ENCODE measurements at places on chromosomes 16 and 17. TPM values are rescaled to one million over a fixed set of nuclear protein-coding genes. Genes with fewer than 3 reads are reported as not detected.
A peak's percentile ranks its signal among the peaks of the same experiment; 100 is the strongest.

GRCh38 chr17:5644065-5644464 lies 59.8 kb upstream of the NLRP1 start:
- no peaks in the 10 kb centered on the region for H3K36me3 ChIP-seq
- no peaks in the 10 kb centered on the region for H3K4me1 ChIP-seq
- DNase-seq: no peak
- H3K27me3 ChIP-seq: peaks cover 11% of the 10 kb centered on the region

GRCh38 chr17:10041287-10041612 lies 136.2 kb upstream of the RCVRN start:
- no peak for DNase-seq
- H3K4me3 ChIP-seq: no peak overlapping the region
- H3K36me3 ChIP-seq: no peaks in the 10 kb centered on the region
- H3K27ac ChIP-seq: no peak overlapping the region
- H3K4me1 ChIP-seq: no peaks in the 10 kb centered on the region

- H3K36me3 ChIP-seq: no peaks in the 10 kb centered on the region
- DNase-seq: no peak
- H3K4me1 ChIP-seq: peaks cover 10% of the 10 kb centered on the region
- H3K27ac ChIP-seq: no peak overlapping the region
Observed at GRCh38 chr17:74968361-74968780, 4.2 kb downstream of the HID1 start.

DNA sequence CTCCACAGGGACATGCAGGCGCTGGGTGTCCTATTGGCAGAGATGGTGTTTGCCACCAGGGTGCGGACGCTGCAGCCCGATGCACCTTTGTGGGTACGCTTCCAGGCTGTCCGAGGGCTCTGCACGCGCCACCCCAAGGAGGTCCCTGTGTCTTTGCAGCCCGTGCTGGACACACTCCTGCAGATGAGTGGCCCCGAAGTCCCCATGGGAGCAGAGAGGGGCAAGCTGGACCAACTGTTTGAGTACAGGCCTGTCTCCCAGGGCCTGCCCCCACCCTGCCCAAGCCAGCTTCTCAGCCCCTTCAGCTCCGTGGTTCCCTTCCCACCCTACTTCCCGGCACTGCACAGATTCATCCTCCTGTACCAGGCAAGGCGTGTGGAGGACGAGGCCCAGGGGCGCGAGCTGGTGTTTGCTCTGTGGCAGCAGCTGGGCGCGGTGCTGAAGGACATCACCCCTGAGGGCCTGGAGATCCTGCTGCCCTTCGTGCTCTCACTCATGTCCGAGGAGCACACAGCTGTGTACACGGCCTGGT lies 2.8 kb downstream of the WDR81 start:
- H3K27ac ChIP-seq: no peak overlapping the region
- H3K36me3 ChIP-seq: peaks cover 5% of the 10 kb centered on the region
- no peak overlapping the region for H3K4me3 ChIP-seq
- H3K4me1 ChIP-seq: peaks cover 28% of the 10 kb centered on the region

- H3K36me3 ChIP-seq: peaks cover 1% of the 10 kb centered on the region
- no peak overlapping the region for H3K27ac ChIP-seq
- H3K4me3 ChIP-seq: peak overlapping the region; percentile 51
- DNase-seq: no peak
- H3K4me1 ChIP-seq: peaks cover 62% of the 10 kb centered on the region
Observed at GRCh38 chr16:2029350-2029749, 2.6 kb downstream of the NHERF2 start.

Gene COX6A2
- total RNA-seq: not detected

GRCh38 chr17:41196068-41196467 lies 6.4 kb downstream of the KRTAP9-1 start:
- peaks cover 7% of the 10 kb centered on the region for H3K4me1 ChIP-seq
- H3K4me3 ChIP-seq: no peak overlapping the region

Gene PDE6G
- total RNA-seq: 0.83 TPM

DNA sequence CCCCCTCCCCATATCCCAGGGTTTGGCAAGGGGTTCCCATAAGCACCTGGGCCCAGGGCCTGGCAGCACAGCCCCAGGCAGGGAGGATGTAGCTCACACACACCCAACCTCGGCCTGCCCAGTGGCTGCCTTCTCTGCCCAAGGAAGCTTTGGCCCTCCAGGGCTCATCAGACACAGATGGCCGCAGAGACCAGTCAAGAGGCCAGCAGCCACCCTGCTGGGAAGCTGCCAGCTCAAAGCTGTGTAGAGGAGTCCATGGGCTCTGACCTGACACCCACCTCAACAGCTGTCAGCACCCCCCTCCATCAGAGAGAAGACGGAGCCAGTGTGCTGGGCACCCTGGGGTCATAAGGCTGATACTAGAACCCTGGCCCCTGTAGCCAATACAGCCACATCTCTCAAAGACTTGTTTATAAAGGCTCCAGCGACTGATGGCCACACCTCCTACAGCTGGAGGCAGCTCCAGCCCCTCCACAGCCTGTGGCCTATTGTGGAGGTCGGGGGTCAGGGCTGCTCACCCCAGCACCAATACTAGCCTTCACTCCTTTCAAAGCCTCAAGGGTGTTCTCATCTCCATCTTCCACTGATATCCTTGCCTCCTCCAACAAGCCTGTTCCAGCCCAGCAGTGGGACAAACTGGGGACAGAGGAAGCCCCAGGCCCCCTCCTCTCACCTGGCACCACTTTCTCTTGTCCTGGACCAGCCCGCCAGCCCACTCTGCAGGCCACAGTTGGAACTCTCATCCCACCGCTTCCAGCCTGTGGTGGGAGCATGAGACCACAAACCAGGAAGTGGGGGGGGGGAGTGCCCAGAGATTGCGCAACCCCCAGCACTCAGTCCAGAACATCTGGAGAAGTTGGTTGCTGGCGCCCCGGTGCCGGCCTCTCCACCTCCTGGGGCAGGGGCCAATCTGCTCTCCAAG lies 2.2 kb upstream of the MPG start:
- peak overlapping the region; percentile 95 for H3K27ac ChIP-seq
- H3K4me3 ChIP-seq: peak overlapping the region; percentile 68
- peaks cover 65% of the 10 kb centered on the region for H3K4me1 ChIP-seq
- DNase-seq: no peak
- peaks cover 1% of the 10 kb centered on the region for H3K36me3 ChIP-seq

- no peak for DNase-seq
- H3K27ac ChIP-seq: no peak overlapping the region
- H3K36me3 ChIP-seq: peaks cover 4% of the 10 kb centered on the region
- H3K4me1 ChIP-seq: peaks cover 8% of the 10 kb centered on the region
Observed at GRCh38 chr16:88539652-88540345, 30.4 kb upstream of the ZC3H18 start.

DNA sequence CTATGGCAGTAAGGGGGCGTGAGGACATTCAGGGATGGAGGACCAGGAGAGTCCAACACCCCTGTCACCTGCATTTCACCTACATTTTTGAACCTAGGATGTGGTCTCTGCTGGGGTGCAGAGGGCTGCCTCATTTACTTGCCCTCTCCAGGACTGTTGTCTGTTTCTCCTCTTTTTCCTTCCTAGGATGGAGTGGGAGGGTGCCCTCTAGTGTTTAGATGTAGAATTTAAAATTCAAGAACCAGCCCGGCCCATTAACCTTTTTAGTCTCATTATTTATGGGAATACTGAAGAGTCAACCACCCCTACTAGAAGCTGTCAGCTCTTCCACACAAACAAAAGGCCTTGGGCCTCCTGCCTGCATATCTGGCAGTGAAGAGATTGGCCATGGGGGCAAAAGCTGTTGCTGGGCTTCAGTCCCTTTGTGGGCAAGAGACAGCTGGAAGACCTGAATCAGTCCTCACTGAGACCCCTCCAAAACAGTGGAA lies 2.5 kb upstream of the STARD3 start:
- peaks cover 24% of the 10 kb centered on the region for H3K4me1 ChIP-seq
- no peaks in the 10 kb centered on the region for H3K36me3 ChIP-seq
- peaks cover 17% of the 10 kb centered on the region for H3K27me3 ChIP-seq
- DNase-seq: no peak

DNA sequence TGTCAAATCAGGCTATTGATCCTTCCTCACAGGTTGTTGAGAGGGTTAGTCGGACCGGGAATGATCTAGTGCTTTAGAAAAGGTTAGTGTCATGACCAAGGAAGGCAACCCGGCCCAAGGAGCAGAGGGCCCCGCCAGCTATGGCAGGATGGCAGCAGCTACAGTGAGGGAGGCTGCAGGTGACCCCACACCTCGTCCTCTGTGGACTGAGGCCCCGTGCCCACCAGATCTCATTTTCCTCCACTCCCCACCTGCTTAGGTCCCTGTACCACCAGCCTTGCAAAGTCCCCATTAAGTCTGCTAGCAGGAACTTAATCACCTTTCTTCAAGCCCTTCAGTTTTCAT lies 107.5 kb downstream of the CCDC182 start:
- peaks cover 26% of the 10 kb centered on the region for H3K36me3 ChIP-seq
- no peak overlapping the region for H3K4me3 ChIP-seq
- no peaks in the 10 kb centered on the region for H3K4me1 ChIP-seq

GRCh38 chr17:27848931-27849330 lies 44.2 kb downstream of the LYRM9 start:
- DNase-seq: no peak
- no peak overlapping the region for H3K4me3 ChIP-seq
- H3K27ac ChIP-seq: no peak overlapping the region
- no peaks in the 10 kb centered on the region for H3K36me3 ChIP-seq

Gene GNAO1
- total RNA-seq: 0.56 TPM

GRCh38 chr17:64386412-64387144 lies 4.1 kb downstream of the PECAM1 start:
- peaks cover 41% of the 10 kb centered on the region for H3K4me1 ChIP-seq
- no peak overlapping the region for H3K4me3 ChIP-seq
- H3K36me3 ChIP-seq: no peaks in the 10 kb centered on the region
- DNase-seq: no peak

Gene OR4D1
- 0.11 TPM for total RNA-seq

Gene HS3ST4
- not detected for total RNA-seq

DNA sequence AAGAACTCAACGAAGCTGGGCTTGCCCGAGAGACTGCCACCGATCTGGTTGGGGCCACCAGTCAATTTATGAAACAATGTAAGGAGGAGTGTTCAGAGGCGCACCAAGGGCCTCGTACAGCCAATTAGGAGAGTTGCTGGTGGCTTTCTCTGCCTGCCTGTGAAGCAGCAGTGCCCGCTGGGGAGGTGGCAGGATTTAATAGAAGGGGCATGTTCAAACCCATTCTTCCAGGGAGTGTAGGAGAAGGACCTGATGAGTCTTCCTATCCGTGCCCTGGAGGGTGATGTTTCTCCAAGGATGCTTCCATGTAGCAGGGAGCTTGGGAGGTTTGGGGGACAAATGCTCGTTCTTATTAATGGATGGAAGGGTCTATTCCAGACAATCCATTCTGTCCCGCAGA lies 178.4 kb downstream of the CCDC182 start:
- H3K27me3 ChIP-seq: no peaks in the 10 kb centered on the region
- no peaks in the 10 kb centered on the region for H3K4me1 ChIP-seq
- no peak overlapping the region for H3K4me3 ChIP-seq
- no peak for DNase-seq
- peaks cover 5% of the 10 kb centered on the region for H3K36me3 ChIP-seq

Gene RPS15A
- 1,200 TPM for total RNA-seq

Gene CDH16
- total RNA-seq: not detected

DNA sequence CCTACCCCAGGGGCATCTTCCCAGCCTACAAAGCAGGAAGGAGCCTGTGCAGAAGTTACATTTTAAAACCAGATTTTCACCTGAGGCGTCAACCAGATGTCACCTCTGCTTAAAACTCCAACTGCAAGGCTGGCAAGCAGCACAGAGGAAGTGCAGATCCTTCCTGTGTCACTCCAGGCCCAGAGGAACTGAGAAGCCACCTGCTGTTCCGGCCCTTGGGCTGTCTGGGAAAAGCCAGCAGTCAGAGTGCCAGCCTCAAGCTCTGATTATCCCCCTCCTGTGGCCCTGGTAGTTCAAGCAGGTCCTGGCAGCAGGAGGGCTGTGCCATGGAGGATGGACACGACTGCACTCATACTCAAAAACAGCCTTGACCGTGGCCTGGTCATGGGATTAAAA lies 10.2 kb downstream of the POLR2C start:
- DNase-seq: no peak
- no peaks in the 10 kb centered on the region for H3K27me3 ChIP-seq
- H3K4me3 ChIP-seq: no peak overlapping the region
- peaks cover 26% of the 10 kb centered on the region for H3K36me3 ChIP-seq
- peaks cover 12% of the 10 kb centered on the region for H3K4me1 ChIP-seq

Gene MTSS2
- 169 TPM for total RNA-seq

Gene DRG2
- total RNA-seq: 40.8 TPM

DNA sequence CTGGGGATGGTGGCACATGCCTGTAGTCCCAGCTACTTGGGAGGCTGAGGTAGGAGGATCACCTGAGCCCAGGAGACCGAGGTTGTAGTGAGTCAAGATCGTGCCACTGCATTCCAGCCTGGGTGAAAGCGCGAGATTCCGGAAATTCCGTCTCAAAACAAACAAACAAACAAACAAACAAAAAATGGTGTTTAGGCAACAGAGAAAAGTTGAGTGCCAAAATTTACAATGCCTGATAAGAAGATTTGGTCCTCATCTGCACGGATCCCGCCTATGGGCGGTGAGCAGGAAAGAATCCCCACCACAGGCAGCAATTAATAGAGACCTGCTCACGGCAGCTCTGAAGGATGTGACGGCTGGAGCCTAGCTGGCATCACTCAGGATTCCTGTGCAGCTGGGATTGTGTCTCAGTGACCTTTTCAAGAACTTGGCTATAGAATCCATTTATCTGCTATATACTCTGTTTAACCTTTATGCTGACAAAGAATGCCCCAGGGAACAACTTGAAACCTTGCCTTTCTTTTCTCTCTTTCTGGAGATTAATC lies 14.0 kb upstream of the TEX2 start:
- peaks cover 14% of the 10 kb centered on the region for H3K4me1 ChIP-seq
- no peaks in the 10 kb centered on the region for H3K27me3 ChIP-seq
- no peak overlapping the region for H3K4me3 ChIP-seq
- no peak for DNase-seq

- H3K4me1 ChIP-seq: peaks cover 13% of the 10 kb centered on the region
- H3K27ac ChIP-seq: peak overlapping the region; percentile 77
- H3K27me3 ChIP-seq: peaks cover 19% of the 10 kb centered on the region
Observed at GRCh38 chr17:68290268-68290954, 516 bp downstream of the SLC16A6 start.

DNA sequence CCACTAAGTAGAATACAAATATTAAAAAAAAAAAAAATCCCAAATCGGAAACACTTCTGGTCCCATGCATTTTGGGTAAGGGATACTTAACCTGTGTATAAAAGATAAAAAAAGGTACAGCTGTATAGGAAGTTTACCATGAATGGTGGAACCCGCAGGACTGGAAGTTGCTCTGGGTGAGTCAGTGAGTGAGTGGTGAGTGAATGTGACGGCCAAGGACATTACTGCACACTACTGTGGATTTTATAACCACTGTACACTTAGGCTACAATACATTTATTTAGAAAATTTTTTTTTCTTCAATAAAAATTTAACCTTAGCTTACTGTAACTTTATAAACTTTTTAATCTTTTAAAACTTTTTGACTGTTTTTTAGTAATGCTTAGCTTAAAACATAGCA lies 71.3 kb upstream of the BCAR1 start:
- H3K27me3 ChIP-seq: no peaks in the 10 kb centered on the region
- peak overlapping the region; percentile 44 for H3K27ac ChIP-seq
- H3K36me3 ChIP-seq: peaks cover 3% of the 10 kb centered on the region
- H3K4me3 ChIP-seq: no peak overlapping the region
- H3K4me1 ChIP-seq: peaks cover 69% of the 10 kb centered on the region
- no peak for DNase-seq

- H3K4me1 ChIP-seq: peaks cover 36% of the 10 kb centered on the region
- H3K27me3 ChIP-seq: no peaks in the 10 kb centered on the region
Observed at GRCh38 chr17:63626551-63627180, 4.4 kb downstream of the MAP3K3 start.

Gene ZNF267
- total RNA-seq: 9.5 TPM
